ENCODE measurements at places on chromosomes 16 and 17.

GRCh38 chr17:50589095-50589705 is 28.7 kb downstream of the CACNA1G start:
- DNase-seq, result no peak

DNA sequence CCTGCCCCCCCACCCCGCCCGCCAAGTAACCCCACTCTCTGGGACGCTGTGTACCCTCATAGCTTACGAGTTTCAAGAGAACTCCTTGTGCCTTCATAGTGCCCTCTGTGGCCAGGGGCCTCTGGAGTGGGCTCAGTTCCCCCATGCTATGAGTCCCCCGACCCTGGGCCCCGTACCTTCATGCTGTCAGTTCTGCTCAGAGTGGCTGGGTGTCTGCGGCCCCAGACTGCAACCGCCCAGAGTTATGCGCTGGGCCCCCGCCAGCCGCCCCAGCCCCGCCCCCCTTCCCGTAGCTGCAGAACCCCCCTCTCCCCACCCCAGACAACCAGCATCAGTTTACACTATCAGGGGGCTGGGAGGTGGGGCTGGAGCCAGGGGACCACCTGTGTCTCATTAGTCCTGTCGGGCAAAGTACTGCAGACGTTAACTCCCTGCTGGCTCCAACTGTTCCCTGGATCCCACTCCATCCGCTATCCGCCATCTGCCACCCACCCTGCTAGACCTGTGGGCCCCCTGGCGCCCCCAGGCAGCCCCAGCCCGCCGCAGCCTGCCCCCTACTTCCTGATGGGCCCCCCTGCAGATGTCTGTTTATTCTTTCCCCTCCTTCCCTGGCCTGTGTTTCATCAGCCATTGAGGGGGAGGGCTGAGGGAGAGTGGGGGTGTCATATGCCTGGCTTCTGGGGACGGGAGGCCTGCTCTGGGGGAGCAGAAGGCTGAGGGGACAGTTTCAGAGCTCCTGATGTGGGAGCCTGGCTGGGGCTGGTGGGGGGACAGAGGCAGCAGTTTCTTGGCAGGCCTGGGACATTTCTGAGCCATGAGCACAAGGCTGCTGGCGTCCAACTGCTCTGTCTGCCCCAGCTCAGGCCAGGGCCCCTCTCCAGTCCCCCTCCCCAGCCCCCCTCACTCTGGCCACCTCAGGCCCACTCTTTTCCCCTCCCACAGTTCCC is at the start of gene MFAP4:
Gene MFAP4 (minus strand): TSS at position 217 of the 947 bp plus-strand sequence. CDS start 35 bp downstream, at position 182.
- DNase-seq, result no peak

DNA sequence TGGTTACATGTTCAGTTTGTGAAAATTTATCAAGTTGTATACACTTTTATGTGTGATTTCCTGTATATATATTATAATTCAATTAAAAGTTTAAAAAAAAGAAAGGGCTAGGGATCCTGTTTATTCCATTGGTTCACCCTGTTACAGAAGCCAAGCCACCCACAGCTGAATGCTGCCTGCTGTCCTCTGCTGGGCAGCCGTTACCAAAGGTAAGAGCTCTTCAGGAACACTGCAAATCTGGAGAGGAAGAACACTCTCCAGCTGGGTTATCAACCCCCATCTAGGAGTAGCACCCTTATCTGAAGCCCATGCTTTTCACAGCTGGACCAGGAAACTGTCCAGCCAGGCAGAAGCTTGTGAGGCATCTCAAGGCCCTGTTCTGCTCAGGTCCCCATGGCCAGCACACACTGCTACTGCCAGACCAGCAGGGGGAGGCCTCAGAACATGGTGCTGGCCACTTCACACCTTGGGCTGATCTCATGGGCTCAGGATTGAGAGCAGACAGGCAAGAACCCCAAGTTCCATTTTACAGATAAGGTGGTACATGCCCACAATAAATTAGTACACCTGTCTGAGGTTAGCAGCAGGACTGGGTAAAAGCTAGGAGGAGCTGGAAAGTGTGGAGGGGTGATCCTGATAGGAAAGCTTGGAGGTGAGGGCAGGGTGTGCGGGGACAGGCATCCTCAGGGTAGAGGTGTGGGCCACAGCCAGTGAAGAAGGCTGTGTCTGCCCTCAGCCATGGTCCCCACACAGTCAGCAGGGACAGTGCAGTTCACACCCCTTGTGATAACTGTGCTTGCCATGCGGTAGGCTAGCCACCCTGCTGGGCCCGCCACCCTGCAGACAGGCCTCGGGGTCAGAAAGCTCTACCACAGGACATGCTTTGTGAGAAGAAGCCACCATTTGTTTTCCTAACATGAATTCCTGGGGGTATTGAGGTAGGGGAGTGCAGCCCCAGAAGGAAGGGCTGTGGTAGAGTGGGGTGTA is 54.3 kb upstream of the SREBF1 start:
- peak; percentile 65 for DNase-seq

DNA sequence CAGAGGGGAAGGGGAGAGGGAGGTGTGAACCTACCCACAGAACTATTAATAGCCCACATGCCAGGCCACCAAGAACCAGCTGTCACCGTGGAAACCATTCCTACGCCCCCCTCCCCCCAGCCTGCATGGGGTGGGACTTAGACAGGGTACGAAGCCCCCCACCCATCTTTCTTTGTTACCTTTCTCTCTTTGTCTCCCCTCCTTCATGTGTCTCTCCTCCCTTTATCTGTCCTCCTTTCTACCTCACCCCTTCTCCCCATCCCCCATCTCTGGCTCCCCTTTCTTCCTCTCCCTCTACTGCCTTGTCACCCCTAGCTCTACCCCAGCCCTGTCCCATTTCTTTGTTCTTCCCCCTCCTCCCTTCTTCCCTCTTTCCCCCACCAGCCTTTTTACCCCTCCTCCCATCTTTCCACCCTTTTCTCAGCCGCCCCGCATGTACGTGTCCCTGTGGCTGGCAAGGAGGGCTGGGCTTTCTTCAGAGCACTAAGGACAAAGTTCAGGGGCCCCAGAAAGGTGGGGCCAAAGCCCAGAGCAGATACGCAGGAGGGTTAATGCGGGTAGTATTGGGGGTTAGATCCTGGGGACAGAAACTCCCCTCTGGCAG is 8.0 kb downstream of the THRA start:
- no peak for DNase-seq

- no peak for DNase-seq
These were observed 29.6 kb downstream of the CALCOCO2 start for GRCh38 chr17:48860456-48860855.

DNA sequence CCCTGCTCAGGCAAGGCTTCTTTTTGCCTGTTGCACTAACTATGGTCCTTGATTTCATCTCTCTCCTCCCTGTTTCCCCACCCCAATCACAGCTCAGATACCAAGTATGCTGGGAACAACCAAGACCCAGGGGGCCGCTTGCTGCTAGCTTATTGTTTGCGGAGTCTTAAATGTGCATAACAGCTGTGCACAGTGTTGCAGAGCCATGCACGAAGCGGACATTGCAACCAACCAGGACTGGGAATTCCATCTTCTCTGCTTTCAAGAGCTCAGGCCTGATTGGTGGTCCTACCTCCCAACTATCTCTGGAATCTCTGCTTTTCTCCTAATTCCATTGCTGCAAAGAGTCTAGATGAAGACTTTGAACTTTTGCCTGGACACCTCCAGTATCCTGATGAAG is 281.3 kb upstream of the TNRC6C start:
- DNase-seq, result no peak

- DNase-seq, result peak; percentile 72
These were observed 95.7 kb downstream of the STX8 start for GRCh38 chr17:9479964-9480363.

DNA sequence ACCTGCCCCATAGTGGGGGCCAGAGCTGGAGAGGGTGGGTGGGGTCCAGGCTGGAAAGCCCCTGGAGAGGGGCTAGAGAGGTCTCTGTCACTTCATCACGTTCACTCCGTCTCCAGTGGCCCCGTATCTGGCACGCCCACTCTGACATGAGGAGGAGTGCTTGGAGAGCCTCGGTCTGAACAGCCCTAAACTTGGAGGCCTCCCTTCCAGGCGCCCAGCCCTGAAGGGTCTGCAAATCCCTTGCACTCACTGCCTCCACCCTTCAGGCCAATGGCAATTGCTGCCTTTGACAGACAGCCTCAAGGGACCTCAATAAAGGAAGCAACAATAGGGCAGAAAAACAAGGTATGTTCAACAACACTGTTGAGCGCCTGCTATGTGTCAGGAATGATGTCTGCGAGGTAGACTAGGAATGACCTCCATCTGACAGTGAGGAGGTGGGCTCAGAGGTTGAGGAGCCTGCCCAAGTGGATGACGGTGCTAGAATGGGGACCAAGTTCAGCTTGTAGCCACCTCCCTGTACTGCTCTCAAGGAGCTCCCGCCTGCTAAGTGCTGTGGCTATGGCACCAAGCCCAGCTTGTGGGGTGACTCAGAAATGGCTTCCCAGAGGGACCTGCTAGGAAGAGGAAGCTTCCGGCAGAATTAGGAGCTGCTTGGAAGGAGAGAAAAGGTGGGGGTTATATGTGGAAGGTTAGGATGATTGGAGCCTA is 2.9 kb upstream of the EPX start:
- DNase-seq, result no peak

- peak; percentile 97 for DNase-seq
These were observed 14.2 kb downstream of the APOH start for GRCh38 chr17:66214884-66215528.

DNA sequence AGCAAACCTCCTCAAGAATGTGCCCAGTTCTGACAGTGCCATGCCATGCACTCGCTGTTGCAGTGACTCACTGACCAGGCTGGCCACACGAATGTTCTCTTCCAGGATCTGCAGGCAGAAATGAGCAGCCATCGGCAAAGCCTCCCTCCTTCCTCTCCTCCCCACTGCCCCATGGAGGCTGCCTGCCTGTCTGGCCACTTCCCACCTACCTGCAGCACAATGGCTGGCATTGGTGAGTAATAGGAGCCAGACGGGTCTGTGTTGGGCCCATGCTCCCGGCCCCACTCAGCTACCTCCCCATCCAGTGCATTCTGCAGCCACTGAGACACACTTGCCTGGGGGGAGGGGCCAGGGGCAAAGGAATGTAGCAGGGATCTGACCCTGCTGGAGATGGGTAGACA is 2.8 kb upstream of the MATCAP1 start:
- DNase-seq, result no peak

DNA sequence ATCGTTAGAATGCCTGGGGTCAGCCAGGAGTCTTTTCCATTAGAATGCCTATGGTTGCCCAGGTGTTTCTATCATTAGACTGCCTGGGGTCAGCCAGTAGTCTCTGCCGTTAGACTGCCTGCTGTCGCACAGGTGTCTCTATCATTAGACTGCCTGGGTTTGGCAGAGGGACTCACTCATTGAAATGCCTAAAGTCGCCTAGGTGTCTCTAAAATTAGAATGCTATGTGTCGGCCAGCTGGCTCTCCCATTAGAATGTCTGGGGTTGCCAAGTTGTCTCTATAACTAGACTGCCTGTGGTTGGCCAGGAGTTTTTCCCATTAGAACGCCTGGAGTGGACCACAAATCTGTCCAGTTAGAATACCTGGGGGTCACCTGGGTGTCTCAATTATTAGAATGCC is 2266.5 kb downstream of the TP53TG3F start:
- DNase-seq, result no peak

GRCh38 chr16:58510776-58511628 is 4.3 kb upstream of the SETD6 start:
- DNase-seq, result no peak

GRCh38 chr16:21626659-21627277 is 25.6 kb downstream of the IGSF6 start:
- no peak for DNase-seq

GRCh38 chr17:67136191-67137025 is 92.1 kb downstream of the CACNG1 start:
- no peak for DNase-seq

- no peak for DNase-seq
These were observed 460.4 kb upstream of the ASIC2 start for GRCh38 chr17:33753452-33753851.

DNA sequence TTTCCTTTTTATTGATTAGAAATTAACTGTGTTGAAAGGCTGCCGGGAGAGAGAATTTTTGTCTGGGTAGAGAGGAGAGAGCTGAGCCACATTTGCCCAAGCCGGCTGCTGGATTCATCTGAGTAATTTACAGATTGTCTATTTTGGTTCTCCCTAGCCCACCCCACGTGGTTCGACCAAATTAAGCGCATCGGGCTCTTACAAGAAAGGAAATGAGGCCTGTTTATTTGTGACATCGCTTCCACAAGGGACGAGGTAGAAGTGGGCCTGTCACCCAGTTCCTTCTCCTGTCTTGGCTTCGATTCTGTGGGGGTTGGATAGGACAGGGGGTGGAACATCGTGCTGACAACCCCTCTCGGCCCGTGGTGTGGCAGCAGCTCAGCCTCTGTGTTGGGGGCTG is 42.9 kb downstream of the SYT17 start:
- peak; percentile 47 for DNase-seq

- DNase-seq, result peak; percentile 42
These were observed 22.7 kb downstream of the NXN start for GRCh38 chr17:956905-957304.

GRCh38 chr17:53571342-53571741 is 251.4 kb upstream of the KIF2B start:
- no peak for DNase-seq

DNA sequence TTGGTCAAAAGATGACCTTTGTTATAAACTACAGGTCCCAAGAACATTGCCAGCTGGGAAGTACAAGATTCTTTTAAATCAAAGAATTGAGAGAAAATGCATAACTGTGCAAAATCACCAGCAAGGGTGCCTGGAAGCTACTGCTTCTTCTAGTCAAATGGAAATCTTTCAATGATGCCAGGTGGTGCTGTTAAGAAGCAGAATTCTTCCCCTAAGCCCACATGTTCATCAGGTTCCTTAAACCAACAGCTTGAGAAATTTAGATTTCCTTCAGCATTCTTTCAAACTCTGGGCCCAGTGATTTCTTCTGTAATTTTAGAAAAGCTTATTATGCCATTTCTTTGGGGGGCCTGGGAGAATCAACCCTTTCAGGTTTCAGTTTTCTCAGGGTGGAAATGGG is 207.8 kb upstream of the WSCD1 start:
- no peak for DNase-seq

DNA sequence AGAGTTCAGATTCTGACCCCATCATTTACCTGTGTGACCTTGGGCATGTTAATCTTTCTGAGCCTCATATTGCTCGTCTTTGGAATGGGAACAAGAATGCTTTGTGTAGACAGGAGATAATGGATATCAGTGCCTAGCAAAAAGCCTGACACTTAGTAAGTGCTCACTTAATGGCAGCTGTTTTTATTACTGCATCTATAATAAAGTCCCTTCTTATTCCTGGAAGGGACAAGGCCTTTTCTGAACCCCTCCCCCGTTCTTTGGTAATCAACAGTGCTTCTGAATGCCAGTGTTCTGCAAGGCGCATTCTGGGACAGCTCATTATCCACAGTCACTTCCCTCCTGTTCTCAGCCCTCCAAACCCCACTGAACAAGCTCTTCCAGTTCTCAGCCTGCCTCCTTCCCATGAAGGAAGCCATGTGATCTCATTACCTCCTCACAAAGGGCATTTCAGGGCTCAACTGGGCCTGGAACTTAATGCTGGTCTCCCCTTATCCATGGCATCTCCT is 25.1 kb upstream of the SUPT4H1 start:
- no peak for DNase-seq
